ENCODE measurements at places on chromosomes 3 and 15.

DNA sequence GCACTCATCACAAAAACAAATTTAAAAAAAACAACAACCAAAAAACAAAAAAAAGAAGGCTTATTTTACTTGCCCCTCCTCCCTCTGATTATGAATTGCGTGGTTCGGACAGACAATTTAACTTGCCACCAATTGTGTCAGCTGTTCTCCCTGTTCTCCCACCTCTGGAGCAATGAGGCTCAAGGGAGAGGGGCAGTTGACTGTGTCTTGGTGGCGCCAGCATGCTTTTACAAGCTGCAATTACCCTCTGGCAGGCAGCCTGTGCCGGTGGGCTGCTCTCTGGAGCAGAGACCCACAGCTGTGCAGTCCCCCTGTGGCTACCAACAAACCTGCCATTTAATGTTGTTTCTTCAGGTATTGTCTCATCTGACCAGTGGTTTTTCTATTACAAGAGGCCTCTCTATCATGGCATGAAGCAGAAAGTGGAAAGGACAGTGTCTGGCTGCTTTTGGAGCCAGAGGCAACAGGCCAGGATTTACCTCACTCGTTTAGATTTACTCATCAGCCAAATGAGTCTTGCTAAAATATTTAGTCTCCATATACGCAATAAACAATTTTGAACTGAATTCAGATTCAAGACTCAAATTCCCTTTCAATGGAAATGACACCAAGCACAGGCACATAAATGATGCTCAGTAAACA, 192.0 kb upstream of the TPRG1 start:
- DNase-seq, result peak; percentile 27

DNA sequence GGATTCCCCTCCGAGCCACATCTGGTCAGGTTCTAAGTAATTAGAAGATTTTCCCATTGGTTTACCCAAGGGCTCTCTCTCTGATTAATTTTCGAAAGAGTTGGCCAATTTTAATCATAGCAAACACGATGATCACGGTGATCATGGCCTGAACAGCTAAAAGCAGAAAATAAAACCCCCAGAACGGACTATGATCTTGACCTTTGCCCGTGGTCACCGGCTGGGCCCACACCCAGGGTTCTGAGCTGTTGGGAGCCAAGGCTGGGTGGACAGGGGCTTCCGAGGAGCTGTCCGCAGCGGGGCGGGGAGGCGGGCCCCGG, 2.6 kb downstream of the GP5 start:
- no peak for DNase-seq

DNA sequence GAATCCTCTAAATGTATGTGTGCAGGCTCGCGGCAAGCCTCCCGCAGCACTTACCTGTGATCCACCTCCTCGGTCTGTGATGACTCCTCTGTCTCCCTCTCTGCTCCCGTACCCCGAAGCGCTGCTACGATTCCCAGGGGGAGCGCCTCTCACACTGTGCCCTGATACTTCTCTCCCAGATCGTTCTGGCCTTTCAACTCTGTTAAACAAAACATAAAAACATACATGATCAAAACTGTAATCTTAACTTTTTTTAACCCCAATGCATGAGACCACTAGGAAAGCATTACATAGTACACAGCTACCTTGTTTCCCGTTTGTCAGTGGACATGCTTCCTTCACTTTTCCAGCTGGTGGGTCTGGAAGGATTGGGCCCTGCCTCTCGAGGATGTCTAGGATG, 46.6 kb downstream of the SLTM start:
- DNase-seq, result no peak

DNA sequence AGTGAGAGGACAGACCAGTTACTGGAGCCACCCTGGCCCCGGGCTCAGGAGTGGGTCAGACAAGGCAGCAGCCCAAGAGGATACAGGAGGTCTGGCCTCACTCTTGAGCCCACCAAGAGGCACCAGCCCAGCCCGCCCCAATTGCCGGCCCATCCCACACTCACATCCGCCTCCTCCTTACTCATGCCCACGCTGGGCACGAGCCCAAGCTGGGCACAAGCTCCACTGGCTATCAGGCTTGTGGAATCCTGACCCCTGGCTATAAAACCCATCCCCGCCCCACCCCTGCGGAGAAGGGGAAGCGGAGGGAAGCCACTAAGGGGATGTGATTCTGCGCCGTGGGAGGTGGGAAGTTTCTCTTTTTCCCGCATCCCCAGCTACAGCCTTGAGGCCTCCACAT, 25.9 kb downstream of the ADCY5 start:
- DNase-seq, result no peak

DNA sequence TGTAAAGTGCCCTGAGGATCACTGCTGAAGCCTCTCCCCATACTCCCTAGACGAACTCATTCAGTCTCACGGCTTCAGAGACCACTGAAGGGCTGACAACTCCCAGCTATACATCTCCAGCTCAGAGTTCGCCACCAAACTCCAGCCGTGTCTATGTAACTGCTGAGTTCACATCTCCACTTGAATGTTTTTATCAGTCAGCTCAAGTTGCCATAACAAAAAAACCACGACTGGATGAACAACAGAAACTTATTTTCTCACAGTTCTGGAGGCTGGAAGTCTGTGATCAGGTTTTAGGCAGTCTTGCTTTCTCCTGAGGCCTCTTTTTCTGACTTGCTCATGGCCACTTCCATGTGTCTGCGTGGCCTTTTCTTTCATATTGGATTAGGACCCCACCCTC, 223.0 kb upstream of the LRRFIP2 start:
- DNase-seq, result no peak

DNA sequence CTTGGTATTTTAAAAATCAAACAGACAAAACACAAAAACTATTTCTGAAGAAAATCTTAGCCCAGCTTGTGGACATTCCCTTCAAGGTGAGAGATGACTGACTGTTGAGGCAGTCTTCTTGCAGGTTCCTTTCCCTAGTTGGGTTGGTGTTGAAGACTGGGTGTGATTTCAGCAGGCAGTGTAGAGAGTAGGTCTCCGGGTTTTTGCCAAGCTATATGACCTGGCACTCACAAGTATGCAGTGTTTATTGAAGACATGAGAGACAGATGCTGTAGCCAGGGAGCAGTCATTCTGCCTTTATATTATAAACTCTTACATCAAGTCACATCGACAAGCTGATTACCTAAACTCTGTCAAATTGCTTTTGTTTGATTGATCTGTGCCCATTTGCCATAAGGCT, 17.5 kb downstream of the SENP8 start:
- no peak for DNase-seq

DNA sequence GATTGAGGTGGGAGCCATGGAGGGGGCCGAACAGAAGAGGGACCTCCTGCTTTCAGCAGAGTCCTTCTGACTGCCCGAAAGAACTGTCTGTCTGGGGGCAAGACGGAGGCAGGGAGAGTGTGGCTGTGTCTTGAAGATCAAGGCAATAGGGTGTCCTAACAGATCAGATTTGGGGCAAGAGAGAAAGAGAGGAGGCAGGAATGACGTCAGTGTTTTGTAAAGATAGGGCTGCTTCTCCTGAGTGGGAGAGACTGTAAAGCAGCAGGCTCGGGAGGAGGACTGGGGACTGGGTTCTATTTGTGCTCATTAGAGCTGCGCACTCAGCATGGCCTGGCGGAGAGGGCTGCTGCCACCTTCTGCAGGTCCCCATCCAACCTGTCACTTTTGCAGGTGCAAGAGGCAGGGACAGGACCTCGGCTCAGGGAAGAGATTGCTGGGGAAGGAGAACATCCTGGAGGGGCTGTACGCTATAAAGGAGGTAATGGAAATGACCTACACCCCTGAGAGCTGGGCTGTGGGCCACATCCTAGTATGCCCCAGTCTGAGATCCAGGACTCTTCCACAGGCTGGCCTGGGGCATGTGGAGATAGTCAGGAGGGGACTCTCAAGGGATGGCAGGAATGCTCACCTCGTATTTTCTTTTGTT, 29.0 kb upstream of the FGD5 start:
- DNase-seq, result no peak

GRCh38 chr3:153349108-153349499, 187.1 kb downstream of the RAP2B start:
- no peak for DNase-seq

- DNase-seq, result no peak
These were observed 8.8 kb downstream of the KLF15 start for GRCh38 chr3:126348308-126348920.

DNA sequence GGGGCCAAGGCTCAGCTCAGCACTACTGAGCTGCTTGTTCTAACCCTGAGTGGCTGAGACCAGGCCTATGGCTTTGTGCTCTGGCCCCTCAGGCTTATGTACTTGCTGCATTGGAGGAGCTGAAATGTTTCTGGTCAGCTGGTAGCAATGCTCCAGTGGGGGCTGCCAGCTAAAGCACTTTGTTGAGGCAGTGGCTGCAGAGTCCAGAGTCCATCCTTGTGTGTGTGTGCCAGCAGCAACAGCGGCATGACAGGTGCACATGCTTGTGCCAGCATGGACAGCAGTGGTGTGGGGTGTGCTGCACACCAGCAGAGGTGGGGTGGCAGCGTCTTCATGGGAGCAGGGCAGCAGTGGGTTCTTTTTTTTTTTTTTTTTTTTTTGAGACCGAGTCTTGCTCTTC, 169.1 kb downstream of the VPS8 start:
- no peak for DNase-seq

GRCh38 chr3:31532587-31533168, at the start of gene STT3B:
Gene STT3B (plus strand): TSS chr3:31532925. CDS start chr3:31532999, 74 bp downstream.
- DNase-seq, result no peak

Measured in muscle of arm (tissue), 14 donors.